Sigmoid colon (tissue), 7 donors: ENCODE measurements at places on chromosomes 3 and 15. TPM values are rescaled to one million over a fixed set of nuclear protein-coding genes. Genes with fewer than 3 reads are reported as not detected.

DNA sequence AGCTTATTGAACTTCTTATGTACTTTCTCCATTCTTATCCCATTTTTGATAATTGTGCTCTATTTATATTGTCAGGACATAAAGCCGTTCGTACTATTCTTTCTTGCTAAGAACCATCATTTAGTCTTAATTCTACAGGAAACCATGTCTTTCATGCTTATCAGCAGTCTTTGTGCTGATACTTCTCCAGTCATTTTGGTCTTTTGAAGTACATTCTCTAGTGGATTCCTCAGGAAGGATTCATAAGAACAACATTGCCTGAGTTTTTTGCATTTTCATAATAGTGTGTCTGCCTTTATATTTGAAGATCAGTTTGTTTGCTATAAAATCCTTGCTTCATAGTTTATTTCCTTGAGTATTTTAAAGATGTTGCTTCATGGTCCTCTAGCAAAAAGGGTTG lies 126.6 kb upstream of the NEO1 start:
- no peaks in the 10 kb centered on the region for H3K4me1 ChIP-seq
- H3K4me3 ChIP-seq = no peak overlapping the region
- H3K27me3 ChIP-seq = no peaks in the 10 kb centered on the region
- H3K27ac ChIP-seq = no peak overlapping the region

DNA sequence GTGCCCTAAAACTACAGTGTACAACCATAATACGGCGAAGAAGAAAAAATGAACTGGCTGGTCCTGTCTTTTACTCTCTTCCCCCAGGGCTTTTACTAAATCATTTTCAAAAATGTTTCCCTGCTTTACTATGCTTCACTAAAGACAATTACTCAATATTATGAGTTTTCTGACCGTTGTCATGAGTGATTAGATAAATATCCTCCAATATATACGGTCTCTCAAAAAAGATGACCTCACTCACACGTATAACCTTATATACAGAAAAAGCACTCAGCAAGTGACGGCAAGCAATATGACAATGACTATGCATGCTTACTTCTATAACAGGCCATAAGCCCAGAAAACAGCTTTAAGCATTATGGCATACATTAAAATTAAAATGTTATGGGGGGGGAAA lies 60.5 kb downstream of the TBL1XR1 start:
- H3K27ac ChIP-seq = no peak overlapping the region
- H3K4me1 ChIP-seq = no peaks in the 10 kb centered on the region
- no peaks in the 10 kb centered on the region for H3K36me3 ChIP-seq

GRCh38 chr3:55629432-55629831 lies 142.3 kb upstream of the WNT5A start:
- H3K4me3 ChIP-seq = no peak overlapping the region
- no peak for DNase-seq
- peaks cover 6% of the 10 kb centered on the region for H3K4me1 ChIP-seq
- H3K36me3 ChIP-seq = no peaks in the 10 kb centered on the region

GRCh38 chr3:147393261-147393942 lies 12.9 kb downstream of the ZIC4 start:
- no peak overlapping the region for H3K27ac ChIP-seq
- DNase-seq = peak; percentile 62
- H3K36me3 ChIP-seq = no peaks in the 10 kb centered on the region
- peaks cover 96% of the 10 kb centered on the region for H3K27me3 ChIP-seq
- peak overlapping the region; percentile 39 for H3K4me3 ChIP-seq

GRCh38 chr3:165770781-165771180 lies 66.4 kb downstream of the BCHE start:
- no peak overlapping the region for H3K4me3 ChIP-seq
- no peak for DNase-seq
- H3K4me1 ChIP-seq = no peaks in the 10 kb centered on the region
- no peaks in the 10 kb centered on the region for H3K36me3 ChIP-seq
- H3K27ac ChIP-seq = no peak overlapping the region

- no peaks in the 10 kb centered on the region for H3K27me3 ChIP-seq
- no peak for DNase-seq
- H3K4me1 ChIP-seq = no peaks in the 10 kb centered on the region
- H3K4me3 ChIP-seq = no peak overlapping the region
- H3K27ac ChIP-seq = no peak overlapping the region
Measured at GRCh38 chr3:140085001-140085400, 150.0 kb downstream of the CLSTN2 start.

DNA sequence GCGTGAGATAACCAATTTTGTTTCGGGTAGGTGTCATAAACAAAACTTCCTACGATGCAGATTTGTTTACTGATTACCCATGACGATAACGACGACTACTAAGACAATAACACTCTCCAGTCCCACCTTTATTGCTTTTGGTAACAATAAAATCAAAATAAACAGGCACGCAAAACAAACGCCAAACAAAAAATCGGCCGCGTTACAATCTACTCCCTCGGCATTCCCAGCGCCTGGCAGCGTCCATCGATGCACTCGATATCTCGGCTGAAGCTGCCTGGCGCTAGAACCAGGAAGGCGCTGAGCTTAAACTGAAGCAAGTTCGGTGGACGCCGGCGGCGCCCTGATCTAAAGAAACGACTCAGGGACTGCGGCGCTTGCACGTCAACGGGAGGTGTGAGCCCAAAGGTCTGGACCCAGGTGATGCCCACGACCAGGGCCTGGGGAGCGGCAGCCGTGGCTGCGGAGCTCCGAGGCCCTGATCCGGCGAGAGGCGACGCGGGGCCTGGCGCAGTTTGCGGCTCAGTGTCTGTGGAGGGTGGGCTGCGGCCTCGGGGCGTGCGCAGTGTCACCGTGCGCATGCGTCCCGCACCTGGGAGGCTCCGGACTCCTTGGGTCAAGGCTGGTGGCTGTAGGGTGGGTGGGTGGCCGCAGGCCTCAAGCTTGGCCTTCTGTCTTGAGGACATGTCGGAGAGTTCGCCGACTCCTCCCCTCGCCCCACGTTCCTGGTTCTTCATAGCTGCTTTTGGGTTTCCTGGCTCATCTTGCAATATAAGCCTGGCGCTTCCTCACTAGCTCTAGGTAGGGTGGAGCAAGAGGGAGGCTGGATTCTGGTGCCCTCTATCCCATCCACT lies at the start of gene RSRC1:
Gene RSRC1, plus strand, starts transcription at position 286 of the 854 bp plus-strand sequence. CDS start 12,016 bp downstream, outside the sequence.
- H3K27me3 ChIP-seq = peaks cover 30% of the 10 kb centered on the region
- H3K36me3 ChIP-seq = no peaks in the 10 kb centered on the region
- peak within 1 kb of the TSS; percentile 74 for H3K4me3 ChIP-seq
- peaks cover 33% of the 10 kb centered on the region for H3K4me1 ChIP-seq
- H3K27ac ChIP-seq = peak within 1 kb of the TSS; percentile 81

DNA sequence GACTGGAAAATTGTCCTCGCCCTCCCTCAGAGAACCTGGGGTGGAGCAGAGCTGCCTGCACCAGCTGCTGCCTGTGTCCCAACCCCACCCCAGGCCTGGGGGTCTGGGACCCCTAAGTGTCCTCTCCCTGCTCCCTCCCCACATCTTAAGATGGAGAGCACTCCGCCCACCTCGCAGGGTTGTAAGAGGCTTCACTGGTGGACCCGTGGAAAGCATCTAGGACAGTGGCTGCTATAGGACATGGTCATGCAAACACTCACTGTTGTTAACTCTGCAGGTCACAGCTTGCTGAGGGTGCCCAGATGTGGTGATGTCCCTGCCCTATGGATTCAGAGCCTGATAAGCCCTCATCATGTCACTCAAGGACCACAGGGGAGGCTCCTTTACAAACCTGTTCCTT lies 62.0 kb upstream of the ARNT2 start:
- no peak overlapping the region for H3K4me3 ChIP-seq
- DNase-seq = no peak
- no peak overlapping the region for H3K27ac ChIP-seq
- no peaks in the 10 kb centered on the region for H3K36me3 ChIP-seq
- no peaks in the 10 kb centered on the region for H3K4me1 ChIP-seq

DNA sequence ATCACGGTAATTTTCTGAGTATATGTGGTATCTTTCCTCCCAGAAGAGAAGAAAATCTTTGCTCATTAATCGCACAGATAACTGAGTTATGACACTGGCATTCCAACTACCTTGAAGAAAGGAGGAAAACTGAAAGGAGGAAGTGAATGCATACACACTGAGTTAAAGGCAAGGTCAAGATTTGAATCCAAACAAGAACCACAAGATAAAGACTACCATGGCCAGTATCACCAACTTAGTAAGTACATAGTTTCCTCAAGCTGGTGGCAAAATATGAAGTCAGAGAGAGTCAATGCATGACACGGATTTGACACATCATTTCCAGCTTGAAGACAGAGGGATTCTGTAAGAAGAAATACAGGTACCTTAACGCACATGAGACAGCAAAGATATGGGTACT lies 287.5 kb downstream of the ULK4 start:
- H3K36me3 ChIP-seq = no peaks in the 10 kb centered on the region
- H3K4me3 ChIP-seq = no peak overlapping the region
- no peaks in the 10 kb centered on the region for H3K4me1 ChIP-seq
- no peaks in the 10 kb centered on the region for H3K27me3 ChIP-seq
- no peak for DNase-seq

- H3K36me3 ChIP-seq = no peaks in the 10 kb centered on the region
- no peaks in the 10 kb centered on the region for H3K4me1 ChIP-seq
- H3K27ac ChIP-seq = no peak overlapping the region
Measured at GRCh38 chr3:114213627-114214541, 23.5 kb downstream of the ZNF80 start.

DNA sequence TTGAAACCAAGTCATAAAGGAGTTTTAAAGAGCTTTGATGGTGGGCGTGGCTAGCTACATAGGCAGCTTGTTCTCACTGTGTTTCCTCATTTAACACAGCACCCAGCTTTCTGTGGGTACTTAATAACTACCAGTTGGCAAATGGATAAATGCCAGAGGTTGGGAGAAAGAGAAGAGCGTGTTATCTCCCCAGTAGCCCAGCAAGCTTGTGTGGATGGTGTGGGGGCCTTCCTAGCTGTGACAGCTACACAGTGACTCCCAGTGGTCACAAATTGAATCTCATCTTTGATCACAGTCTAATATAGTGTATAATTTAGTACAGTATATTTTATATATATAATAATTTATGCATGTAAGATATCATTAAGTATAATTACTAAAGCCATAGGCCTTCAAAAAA lies 984.1 kb downstream of the EPHA3 start:
- H3K36me3 ChIP-seq = no peaks in the 10 kb centered on the region
- no peaks in the 10 kb centered on the region for H3K27me3 ChIP-seq
- no peak overlapping the region for H3K27ac ChIP-seq
- no peak overlapping the region for H3K4me3 ChIP-seq

GRCh38 chr3:114958930-114959329 lies 188.2 kb downstream of the ZBTB20 start:
- H3K4me1 ChIP-seq = no peaks in the 10 kb centered on the region
- DNase-seq = no peak
- H3K4me3 ChIP-seq = no peak overlapping the region
- no peaks in the 10 kb centered on the region for H3K27me3 ChIP-seq
- no peak overlapping the region for H3K27ac ChIP-seq

DNA sequence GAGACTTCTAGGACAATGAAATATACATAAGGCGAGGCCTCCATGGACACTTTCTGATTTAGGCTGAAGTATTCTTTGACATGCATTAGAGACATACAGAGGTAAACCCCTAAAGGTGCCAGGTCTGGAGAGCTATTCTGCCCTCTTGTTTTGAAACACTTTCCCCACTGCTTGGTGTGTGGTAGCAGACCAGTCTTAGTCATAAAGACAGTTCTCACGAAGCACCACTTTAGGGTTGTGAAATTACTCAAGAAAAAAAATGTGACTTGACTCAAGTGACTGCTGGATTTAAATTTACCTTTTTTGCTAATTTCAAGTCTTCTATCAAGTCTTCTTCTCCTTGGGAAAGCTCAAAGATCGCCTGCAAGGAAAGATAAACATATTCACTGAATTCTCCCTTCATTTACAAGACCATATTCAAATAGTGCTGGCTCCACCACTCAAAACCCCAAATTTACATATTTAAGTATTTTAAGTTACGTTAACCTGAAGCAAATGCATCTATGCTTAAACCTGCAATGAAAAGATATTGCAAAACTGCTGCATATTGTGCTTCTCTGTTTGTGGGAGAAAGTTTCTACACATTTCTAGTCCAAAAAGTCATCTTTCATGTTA lies 48.4 kb downstream of the ARHGEF3 start:
- peaks cover 12% of the 10 kb centered on the region for H3K36me3 ChIP-seq
- DNase-seq = no peak
- H3K4me1 ChIP-seq = no peaks in the 10 kb centered on the region
- no peak overlapping the region for H3K4me3 ChIP-seq

- no peak overlapping the region for H3K4me3 ChIP-seq
- H3K27ac ChIP-seq = no peak overlapping the region
- no peaks in the 10 kb centered on the region for H3K27me3 ChIP-seq
- no peaks in the 10 kb centered on the region for H3K36me3 ChIP-seq
- no peak for DNase-seq
Measured at GRCh38 chr3:114320246-114320645, 26.4 kb downstream of the TIGIT start.

- no peaks in the 10 kb centered on the region for H3K27me3 ChIP-seq
- H3K4me1 ChIP-seq = no peaks in the 10 kb centered on the region
- no peak overlapping the region for H3K4me3 ChIP-seq
- no peak overlapping the region for H3K27ac ChIP-seq
- peaks cover 10% of the 10 kb centered on the region for H3K36me3 ChIP-seq
Measured at GRCh38 chr15:72323752-72324151, 3.8 kb upstream of the CELF6 start.

DNA sequence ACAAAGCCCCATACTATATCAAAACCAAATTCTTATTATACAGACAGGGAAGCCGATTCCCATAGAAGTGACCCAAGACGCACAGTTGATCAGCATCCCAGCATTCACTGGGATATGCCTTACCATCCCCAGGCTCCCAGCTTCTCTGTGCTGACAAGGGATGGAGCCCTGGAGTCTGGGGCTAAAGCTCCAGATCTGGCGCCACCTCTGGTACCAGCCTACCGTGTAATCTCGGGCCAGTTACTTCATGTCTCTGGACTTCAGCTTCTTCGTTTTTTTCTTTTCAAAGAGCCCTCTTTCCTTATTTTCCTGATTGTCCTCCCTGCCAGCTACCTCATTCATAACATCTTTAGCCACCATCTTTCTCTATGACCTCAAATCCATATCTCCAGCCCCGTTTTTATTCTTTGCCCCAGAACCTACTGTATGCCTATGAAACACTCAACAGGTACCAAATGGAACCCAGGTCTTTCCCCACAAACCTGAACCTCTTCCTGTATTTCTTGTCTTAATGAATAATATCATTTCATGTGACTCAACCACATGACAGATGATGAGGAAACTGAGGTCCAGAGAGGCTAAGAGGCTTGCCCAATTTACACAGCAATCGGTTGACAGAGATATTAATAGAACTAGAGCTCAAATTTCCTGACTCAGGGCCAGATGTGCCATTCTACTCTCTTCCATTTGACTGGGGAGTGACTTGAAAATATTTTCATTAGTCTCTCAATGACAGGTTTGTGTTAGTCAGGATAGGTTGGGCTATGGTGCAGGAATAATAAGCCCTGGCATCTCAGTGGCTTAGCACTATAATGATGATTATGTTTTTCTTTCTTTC lies 85.4 kb upstream of the TLE3 start:
- no peak overlapping the region for H3K27ac ChIP-seq
- no peaks in the 10 kb centered on the region for H3K27me3 ChIP-seq
- peaks cover 3% of the 10 kb centered on the region for H3K4me1 ChIP-seq
- no peak overlapping the region for H3K4me3 ChIP-seq
- no peaks in the 10 kb centered on the region for H3K36me3 ChIP-seq
- DNase-seq = peak; percentile 20

Gene NR1I2
- not detected for total RNA-seq

Gene GRAMD2A
- 0.16 TPM for total RNA-seq

Gene AMIGO3
- not detected for total RNA-seq

Gene GP9
- total RNA-seq = not detected

Gene FBXL22
- total RNA-seq = 91.6 TPM

Gene GOLGA8G
- not detected for total RNA-seq
